ENCODE measurements at places on chromosomes 16 and 17.

- no peak for DNase-seq
These were observed 341.5 kb downstream of the SNX29 start for GRCh38 chr16:12317856-12318537.

GRCh38 chr16:11191665-11192064 lies 64.3 kb downstream of the SOCS1 start:
- DNase-seq = no peak

- DNase-seq = no peak
These were observed 334.3 kb upstream of the TBX2 start for GRCh38 chr17:61065263-61065773.

- no peak for DNase-seq
These were observed 12.6 kb upstream of the OR1F1 start for GRCh38 chr16:3175157-3176093.

DNA sequence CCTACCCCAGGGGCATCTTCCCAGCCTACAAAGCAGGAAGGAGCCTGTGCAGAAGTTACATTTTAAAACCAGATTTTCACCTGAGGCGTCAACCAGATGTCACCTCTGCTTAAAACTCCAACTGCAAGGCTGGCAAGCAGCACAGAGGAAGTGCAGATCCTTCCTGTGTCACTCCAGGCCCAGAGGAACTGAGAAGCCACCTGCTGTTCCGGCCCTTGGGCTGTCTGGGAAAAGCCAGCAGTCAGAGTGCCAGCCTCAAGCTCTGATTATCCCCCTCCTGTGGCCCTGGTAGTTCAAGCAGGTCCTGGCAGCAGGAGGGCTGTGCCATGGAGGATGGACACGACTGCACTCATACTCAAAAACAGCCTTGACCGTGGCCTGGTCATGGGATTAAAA lies 10.2 kb downstream of the POLR2C start:
- no peak for DNase-seq

DNA sequence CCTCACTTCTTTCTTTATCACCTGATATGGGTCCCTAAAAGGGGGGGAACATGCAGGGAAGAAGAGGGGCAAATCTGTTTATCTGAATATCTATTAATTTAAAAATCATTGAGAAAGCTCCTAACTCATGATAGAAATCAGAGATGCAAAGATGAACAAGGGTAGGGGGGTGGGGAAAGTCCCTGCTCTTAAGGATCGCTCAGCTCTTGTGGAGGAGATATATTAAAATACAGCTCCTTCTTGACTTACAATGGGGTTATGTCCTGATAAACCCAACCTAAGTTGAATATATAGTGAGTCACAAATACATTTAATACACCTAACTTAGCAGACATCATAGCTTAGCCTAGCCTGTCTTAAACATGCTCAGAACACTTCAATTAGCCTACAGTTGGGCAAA lies 237.5 kb downstream of the MAF start:
- no peak for DNase-seq

DNA sequence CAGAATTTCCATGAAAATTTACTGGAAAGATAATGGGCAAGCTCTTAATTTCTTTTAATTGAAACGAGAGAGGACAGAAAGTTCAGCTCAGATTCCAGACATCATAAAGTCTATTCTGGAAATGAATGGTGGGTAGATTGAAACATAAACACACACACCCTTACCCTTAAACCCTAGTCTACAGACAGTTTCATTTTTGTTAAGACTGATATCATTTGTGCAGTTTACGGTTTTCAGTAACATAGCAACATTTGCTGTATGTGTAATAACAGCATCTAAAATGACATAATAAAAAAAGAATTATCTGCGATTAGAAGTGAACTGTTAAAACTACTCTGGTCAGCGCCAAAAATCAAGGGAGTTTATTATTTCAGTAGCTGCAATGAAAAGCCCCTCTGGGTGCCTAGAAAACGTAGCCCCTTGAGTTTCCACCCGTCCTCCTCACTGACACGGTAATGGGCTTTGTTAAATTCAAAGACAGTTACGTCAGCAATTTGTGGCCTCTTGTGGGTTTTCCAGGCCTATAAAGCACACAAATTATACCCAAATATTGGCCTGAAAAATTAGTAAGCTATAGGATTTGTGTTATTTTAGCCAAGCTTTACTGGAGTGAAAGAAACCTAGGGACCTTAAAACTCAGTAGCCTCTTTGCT lies 520.6 kb upstream of the SOX9 start:
- DNase-seq = no peak

GRCh38 chr16:51615141-51615540 lies 464.1 kb upstream of the SALL1 start:
- no peak for DNase-seq

- peak; percentile 21 for DNase-seq
These were observed 1.5 kb downstream of the NTN1 start for GRCh38 chr17:9022573-9023391.

- DNase-seq = no peak
These were observed 661 bp upstream of the ALOXE3 start for GRCh38 chr17:8118769-8119580.

DNA sequence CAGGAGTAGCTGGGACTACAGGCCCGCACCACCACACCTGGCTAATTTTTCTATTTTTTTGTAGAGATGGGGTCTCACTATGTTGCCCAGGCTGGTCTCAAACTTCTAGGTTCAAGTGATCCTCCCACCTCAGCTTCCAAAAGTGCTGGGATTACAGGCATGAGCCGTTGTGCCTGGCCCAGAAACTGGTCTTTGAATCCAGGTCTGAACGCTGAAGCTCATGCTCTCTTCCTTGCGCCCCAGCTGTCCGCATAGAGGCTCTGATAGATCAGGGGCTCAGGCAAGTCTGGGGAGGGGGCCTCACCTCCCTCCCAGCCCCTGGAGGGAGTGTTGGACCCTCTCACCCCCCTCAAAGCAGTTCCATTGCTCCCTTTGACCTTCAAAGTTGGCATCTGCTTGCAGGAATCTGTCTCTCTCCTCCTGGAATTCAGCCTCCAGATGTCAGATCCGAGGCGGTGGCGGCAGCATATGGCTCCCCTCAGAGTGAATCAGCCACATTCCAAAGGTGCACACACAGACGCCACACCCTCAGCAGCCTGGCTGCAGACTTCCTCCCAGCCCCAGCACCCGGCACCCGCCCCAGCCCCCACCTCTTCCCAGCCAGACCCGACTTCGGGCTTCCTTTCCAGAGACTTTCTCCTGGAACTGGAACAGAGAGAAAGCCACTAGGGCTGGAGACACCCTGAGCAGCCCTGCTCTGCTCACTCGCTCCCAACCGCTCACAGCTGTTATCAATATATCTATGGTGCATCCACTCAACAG lies 16.9 kb upstream of the GLIS2 start:
- no peak for DNase-seq

GRCh38 chr17:47789611-47790561 lies 31.7 kb downstream of the OSBPL7 start:
- DNase-seq = peak; percentile 60

DNA sequence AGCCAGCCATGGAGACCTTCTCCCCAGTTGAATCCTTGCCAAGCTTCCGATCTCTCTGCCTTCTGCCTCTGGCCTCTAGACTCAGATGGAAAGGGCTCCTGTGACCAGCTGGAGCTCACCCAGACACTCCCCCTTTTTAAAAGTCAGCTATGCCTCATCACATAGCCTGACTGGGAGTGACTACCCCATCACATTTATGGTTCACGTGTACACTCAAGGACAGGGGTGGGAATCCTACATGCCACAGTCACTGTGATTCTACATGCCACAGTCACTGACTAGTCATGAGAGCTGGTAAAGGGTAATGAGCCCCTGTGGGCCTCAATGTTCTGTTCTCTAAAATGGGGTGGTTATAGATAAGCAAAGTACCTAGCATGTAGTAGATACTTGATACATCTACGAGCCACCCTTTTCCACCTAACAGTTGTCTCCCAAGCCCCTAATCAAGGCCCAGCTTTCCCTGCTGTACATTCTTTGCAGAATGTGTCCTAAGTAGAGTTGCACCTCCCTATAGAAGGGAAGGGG lies 85.1 kb downstream of the RGS9 start:
- DNase-seq = no peak

DNA sequence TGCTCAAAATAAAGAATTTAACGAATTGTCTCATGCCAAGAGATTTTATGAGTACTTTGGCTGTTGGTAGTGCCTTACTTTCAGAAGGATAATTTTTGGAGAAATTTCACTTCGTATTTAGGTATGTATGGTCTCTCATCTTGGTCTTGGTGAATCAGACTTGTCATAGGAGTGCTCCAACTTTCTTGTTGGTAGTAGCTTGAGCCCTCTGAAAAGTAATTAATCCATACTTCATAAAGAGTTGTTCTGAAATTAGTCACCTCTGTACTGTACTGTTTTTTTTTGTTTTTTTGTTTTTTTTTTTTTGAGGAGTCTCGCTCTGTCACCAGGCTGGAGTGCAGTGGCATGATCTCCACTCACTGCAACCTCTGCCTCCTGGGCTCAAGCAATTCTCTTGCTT lies 11.6 kb downstream of the ZNRF1 start:
- DNase-seq = no peak

GRCh38 chr17:13788385-13788784 lies 186.7 kb upstream of the HS3ST3A1 start:
- no peak for DNase-seq

- DNase-seq = peak; percentile 15
These were observed 80.9 kb upstream of the STAC2 start for GRCh38 chr17:39306509-39307212.

DNA sequence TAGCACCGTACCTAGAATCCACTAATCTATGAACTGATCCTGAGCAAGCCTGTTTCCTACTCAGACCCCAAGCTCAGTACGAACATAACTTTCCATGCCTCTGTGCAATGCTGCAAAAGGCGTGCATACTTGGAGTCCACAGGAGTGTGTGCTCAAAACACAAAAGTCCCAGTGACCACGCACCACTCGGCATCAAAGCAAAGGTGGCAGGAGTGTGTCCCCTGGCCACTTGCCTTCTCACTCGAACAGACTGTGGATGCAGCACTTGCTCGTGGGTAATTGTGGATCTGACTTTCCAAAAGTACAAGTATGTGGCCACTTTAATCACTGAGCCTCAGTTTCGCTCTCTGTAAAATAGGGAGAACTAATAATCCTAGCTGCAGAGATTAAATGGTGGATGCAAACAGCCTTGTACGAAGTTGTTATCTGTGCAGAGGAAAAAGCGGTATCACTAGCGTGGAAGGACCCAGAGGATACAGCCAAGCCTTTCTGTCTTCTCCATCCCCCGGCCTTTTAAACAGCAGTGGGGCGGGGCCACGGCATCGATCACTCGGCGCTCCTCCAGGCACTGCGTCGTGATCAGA lies 311 bp upstream of the KDM8 start:
- DNase-seq = peak; percentile 47

DNA sequence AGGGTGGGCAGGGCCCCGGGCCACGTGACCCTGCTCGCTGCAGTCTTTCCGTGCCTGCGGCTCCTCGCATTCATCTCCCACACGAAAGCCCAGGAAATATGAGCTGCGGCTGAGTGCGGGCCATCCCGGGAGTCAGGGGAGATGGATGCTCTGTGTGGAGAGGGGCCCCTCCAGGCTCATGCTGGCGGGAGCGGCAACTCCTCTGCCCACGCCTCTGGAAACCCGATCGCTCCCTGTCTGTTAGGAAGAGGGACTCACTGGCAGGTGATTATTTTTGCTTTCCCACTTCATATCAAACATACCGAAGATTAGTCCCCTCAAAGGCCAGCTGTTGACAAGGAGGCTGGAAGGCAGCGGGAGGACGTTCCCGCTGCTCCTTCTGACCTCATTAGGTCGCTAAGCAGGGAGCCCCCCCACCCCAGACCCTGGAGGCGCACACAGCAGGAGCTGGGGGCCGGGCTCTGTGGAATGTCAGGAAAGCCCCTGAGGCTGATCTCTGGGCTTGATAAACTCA lies 228.5 kb downstream of the FOXL1 start:
- no peak for DNase-seq

DNA sequence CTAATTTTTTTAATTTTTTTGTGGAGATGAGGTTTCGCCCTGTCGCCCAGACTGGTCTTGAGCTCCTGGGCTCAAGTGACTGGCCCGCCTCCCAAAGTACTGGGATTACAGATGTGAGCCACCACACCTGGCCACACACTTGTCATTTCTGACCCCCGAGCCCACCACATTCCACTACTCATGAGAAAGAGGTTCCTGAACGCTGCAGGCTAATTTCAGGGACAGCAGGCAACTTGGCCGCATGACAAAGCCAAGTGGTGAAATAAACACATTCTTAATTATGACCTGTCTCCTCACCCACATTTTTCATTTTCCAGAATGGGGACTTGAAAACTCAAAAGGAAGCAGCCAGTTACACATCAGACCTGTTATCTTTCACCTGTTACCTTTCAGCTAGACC lies 114.5 kb downstream of the ABCC6 start:
- DNase-seq = no peak

DNA sequence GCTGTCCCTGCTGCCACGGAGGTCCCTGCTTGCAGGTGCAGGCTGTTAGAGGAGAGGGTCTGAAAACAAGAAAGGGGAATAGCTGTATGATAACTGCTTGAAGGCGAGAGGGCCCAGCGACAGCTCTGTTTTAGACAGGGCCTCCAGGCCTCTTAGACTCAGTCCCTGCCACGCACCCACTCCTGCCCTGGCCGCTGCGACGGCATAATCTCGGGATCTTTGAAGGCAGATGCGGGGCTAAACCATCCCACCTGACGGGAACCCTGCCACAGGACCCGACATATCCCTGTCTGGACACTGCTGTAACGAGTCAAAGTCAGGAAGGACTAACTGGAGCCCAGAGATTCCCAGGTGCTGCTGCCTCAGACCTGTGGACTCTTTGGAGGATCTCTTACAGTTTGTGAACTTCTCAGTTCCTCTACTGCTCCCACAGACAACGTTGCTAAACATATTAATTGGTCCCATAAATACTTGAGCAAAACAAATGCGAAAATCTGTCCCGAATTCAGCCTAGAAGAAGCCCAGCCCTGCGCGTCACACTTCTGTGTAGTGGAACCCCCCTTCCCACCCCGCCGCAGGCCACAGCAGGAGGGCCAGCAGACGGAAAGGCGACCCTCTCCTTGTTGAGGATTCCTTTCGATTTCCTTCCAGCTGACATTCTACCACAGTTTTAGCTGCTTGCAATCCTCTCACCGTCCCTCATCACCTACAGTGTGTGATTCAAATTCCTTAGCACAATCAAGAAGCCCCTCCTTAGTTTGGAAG lies 998 bp upstream of the TMEM11 start:
- no peak for DNase-seq

- DNase-seq = peak; percentile 63
These were observed 2.3 kb downstream of the LIMD2 start for GRCh38 chr17:63697341-63698286.

GRCh38 chr16:22370038-22370820 lies 4.2 kb downstream of the CDR2 start:
- DNase-seq = no peak

GRCh38 chr17:4161192-4161966 lies 18.4 kb downstream of the CYB5D2 start:
- no peak for DNase-seq

DNA sequence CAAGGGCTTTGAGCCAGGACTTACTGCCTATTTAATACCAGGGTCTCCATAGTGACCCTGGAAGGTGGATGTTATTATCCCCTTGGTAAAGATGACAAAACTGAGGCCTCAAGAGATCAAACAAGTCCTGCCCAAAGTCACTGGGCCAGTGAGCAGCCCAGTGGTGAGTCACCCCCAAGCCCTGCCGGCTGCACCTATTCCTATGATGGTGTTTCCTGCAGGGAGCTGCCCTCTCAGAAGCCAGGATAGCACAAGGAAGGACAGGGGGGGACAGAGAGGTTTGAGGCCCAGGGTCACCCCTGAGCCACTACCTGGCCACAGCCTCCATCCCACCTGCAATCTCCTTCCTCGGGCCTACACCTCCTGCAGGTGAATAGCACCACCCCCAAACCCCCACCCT lies 90.9 kb downstream of the SDK2 start:
- DNase-seq = no peak

- DNase-seq = no peak
These were observed 53.3 kb upstream of the BCAR1 start for GRCh38 chr16:75304521-75305363.

Data from GM19239 (cell line).